Esophagus squamous epithelium (tissue), 5 donors: ENCODE measurements at places on chromosomes 7 and 10. TPM values are rescaled to one million over a fixed set of nuclear protein-coding genes. Genes with fewer than 3 reads are reported as not detected.
A peak's percentile ranks its signal among the peaks of the same experiment; 100 is the strongest.

The OR2A5 gene
- total RNA-seq = not detected

The LRRTM3 gene
- not detected for total RNA-seq

- H3K36me3 ChIP-seq = no peaks in the 10 kb centered on the region
- DNase-seq = no peak
- H3K27ac ChIP-seq = no peak overlapping the region
- H3K27me3 ChIP-seq = no peaks in the 10 kb centered on the region
Measured at GRCh38 chr7:70634071-70634470, 497.9 kb upstream of the GALNT17 start.

The ANXA8 gene
- total RNA-seq = 213 TPM

DNA sequence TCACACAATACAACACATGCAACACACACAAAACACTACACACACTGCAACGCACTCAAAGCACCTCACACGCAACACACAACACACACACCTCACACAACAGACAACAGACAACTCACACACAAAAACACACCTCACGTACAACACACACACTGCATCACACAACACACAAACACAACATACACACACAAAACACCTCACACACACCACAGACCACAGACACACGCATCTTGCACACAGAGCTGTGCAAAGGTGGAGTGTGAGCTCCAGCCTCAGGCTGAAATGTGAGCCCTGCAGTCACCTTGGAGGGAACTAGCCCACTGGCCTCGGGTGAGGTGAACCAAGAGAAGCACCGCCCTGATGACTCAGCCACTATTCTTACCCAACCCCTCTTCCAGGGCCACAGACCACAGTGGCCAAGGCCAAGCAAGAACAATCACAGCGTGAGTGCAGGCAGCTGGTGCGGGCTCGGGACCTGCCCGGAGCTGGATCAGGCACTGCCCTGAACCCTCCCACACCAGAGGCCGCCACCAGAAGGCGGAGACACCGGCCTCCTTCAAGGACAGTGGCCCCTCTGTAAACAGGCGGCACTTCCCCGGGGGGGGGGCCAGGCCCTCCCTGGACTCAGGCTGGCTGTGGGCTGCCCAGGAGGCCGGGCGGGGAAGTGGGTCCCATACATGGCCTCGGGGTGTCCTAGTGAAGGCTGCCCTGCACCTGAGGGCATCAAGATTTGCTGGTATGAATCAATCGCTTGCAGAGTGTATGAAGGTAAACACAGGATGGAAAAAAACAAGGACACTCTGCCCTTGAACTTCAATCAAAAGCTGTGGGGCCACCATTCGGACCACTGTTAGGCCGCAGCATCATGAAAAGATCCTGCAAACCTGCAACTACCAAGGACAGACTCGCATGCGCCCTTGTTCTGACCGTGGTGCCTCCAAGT lies 106.7 kb downstream of the TNS3 start:
- no peaks in the 10 kb centered on the region for H3K27me3 ChIP-seq
- no peak overlapping the region for H3K27ac ChIP-seq
- H3K4me1 ChIP-seq = peaks cover 14% of the 10 kb centered on the region
- no peaks in the 10 kb centered on the region for H3K36me3 ChIP-seq
- DNase-seq = peak; percentile 38
- no peak overlapping the region for H3K4me3 ChIP-seq

DNA sequence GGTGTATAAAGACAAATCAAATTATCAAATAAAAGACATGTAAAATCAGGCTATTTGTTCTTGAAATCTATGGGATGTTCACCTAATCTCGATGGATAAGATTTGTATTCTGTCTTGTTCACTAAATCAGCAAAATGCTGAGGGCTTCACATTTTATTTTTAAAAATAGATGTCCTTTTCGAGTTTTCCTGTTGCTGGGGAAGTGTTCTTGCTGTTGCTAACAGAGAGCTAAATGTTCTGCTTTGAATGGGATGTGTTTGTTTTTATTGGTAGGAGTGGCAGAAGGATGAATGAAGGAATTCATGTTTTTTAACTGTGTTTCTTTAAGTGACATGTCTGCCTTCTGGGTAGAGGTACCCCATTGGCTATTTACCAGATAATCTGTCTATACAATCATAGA lies 7.3 kb upstream of the SNX13 start:
- no peak for DNase-seq
- H3K4me1 ChIP-seq = no peaks in the 10 kb centered on the region
- no peak overlapping the region for H3K27ac ChIP-seq
- no peaks in the 10 kb centered on the region for H3K27me3 ChIP-seq
- H3K4me3 ChIP-seq = no peak overlapping the region
- H3K36me3 ChIP-seq = no peaks in the 10 kb centered on the region

The NUTM2A gene
- total RNA-seq = 0.57 TPM

The CPA4 gene
- total RNA-seq = 12.3 TPM

DNA sequence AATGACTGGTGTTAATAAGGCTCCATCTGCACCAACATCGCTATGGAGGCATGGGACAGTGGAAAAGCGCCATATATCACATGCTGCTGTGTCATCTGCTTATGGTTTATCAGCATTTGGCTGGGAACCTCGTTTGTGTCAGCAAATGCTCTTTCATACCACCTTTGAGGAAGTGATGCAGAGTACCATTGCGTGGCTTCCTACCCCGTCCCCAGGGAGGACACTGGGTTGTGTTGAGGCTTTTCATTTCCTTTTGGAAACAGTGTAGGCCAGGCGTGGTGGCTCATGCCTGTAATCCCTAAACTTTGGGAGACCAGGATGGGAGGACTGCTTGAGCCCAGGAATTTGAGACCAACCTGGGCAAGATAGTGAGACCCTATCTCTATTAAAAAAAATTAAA lies 6.8 kb downstream of the TACR2 start:
- no peaks in the 10 kb centered on the region for H3K36me3 ChIP-seq
- peaks cover 34% of the 10 kb centered on the region for H3K4me1 ChIP-seq
- DNase-seq = no peak
- H3K4me3 ChIP-seq = no peak overlapping the region
- H3K27ac ChIP-seq = peak overlapping the region; percentile 65

DNA sequence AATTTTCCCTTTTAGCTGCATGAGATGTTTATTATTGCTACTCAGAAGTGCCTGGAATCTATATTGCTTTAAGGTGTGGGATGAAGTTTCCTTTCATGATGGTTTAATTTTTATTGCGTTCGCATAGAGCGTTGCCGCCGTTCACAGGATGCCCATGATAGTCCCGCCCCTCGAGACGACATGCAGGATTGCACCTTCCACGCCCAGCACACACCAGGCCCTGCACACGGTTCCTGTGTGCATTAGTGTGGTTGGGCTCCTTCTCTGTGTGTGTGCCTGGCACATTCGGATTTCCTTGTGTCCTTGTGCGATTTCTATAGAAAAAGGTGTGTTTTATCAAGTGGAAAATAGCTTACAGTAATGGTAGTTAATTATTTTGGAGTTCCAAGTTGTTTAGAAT lies 42.1 kb downstream of the MGMT start:
- no peak overlapping the region for H3K27ac ChIP-seq
- H3K4me1 ChIP-seq = no peaks in the 10 kb centered on the region
- H3K36me3 ChIP-seq = no peaks in the 10 kb centered on the region
- no peaks in the 10 kb centered on the region for H3K27me3 ChIP-seq
- DNase-seq = no peak
- no peak overlapping the region for H3K4me3 ChIP-seq

- H3K4me1 ChIP-seq = peaks cover 19% of the 10 kb centered on the region
- H3K27me3 ChIP-seq = no peaks in the 10 kb centered on the region
- no peaks in the 10 kb centered on the region for H3K36me3 ChIP-seq
- no peak overlapping the region for H3K4me3 ChIP-seq
- no peak overlapping the region for H3K27ac ChIP-seq
- DNase-seq = no peak
Measured at GRCh38 chr10:31578951-31579350, 259.9 kb downstream of the ZEB1 start.

The COL1A2 gene
- 38.1 TPM for total RNA-seq

GRCh38 chr10:62735464-62736167 lies 68.9 kb upstream of the ADO start:
- no peak for DNase-seq
- H3K4me1 ChIP-seq = no peaks in the 10 kb centered on the region
- H3K27ac ChIP-seq = no peak overlapping the region
- H3K36me3 ChIP-seq = no peaks in the 10 kb centered on the region
- no peaks in the 10 kb centered on the region for H3K27me3 ChIP-seq

GRCh38 chr7:118053353-118053752 lies 130.6 kb upstream of the LSM8 start:
- no peak for DNase-seq
- no peaks in the 10 kb centered on the region for H3K36me3 ChIP-seq
